A549 treated with Hydrocortisone at 1 μM for 4 hours (cell line): ENCODE measurements at places on chromosomes 6 and 20. TPM values are rescaled to one million over a fixed set of nuclear protein-coding genes. Genes with fewer than 3 reads are reported as not detected.

GPX5 gene
- total RNA-seq, result not detected in 5 replicates

TMEM170B gene
- total RNA-seq, result 0.57 to 1.1 TPM (median 0.70 TPM) in 5 replicates

TSHZ2 gene
- not detected in 5 replicates for total RNA-seq

KIAA1755 gene
- 0.08 to 0.23 TPM (median 0.15 TPM) in 5 replicates for total RNA-seq

CST5 gene
- not detected in 5 replicates for total RNA-seq

TFAP2C gene
- 11.2 to 14.7 TPM (median 13.3 TPM) in 5 replicates for total RNA-seq

EYS gene
- total RNA-seq, result 0.02 to 0.25 TPM (median 0.08 TPM) in 3 of 5 replicates, not detected in the others

MOG gene
- not detected in 5 replicates for total RNA-seq

NOTCH4 gene
- total RNA-seq, result 0.57 to 0.80 TPM (median 0.75 TPM) in 5 replicates

MICB gene
- total RNA-seq, result 6.1 to 7.7 TPM (median 7.3 TPM) in 5 replicates

EFCAB8 gene
- not detected in 5 replicates for total RNA-seq

COL20A1 gene
- total RNA-seq, result 0.38 to 0.93 TPM (median 0.71 TPM) in 5 replicates

TFAP2A gene
- total RNA-seq, result 9.1 to 10.4 TPM (median 9.5 TPM) in 5 replicates

ASCC3 gene
- 15.7 to 19.1 TPM (median 16.2 TPM) in 5 replicates for total RNA-seq

ULBP2 gene
- total RNA-seq, result 3.2 to 4.0 TPM (median 3.6 TPM) in 5 replicates

CNR1 gene
- 1.3 to 1.9 TPM (median 1.7 TPM) in 5 replicates for total RNA-seq

LINC00237 gene
- not detected in 5 replicates for total RNA-seq

CDSN gene
- 0.05 to 0.07 TPM in 2 of 5 replicates, not detected in the others for total RNA-seq

LAMA2 gene
- total RNA-seq, result 0.35 to 0.69 TPM (median 0.59 TPM) in 5 replicates

FIG4 gene
- 3.7 to 5.3 TPM (median 4.6 TPM) in 5 replicates for total RNA-seq

TBXT gene
- total RNA-seq, result 0.21 TPM in 1 of 5 replicates, not detected in the others

ARMH2 gene
- not detected in 5 replicates for total RNA-seq

FLRT3 gene
- total RNA-seq, result 1.9 to 3.7 TPM (median 2.0 TPM) in 5 replicates

C6orf163 gene
- 0.07 to 0.28 TPM (median 0.14 TPM) in 5 replicates for total RNA-seq

LRP11 gene
- total RNA-seq, result 26.4 to 34.5 TPM (median 34.0 TPM) in 5 replicates

DPPA5 gene
- not detected in 5 replicates for total RNA-seq

RBL1 gene
- total RNA-seq, result 9.0 to 13.3 TPM (median 9.3 TPM) in 5 replicates

DEFB124 gene
- 0.38 to 1.1 TPM (median 0.76 TPM) in 3 of 5 replicates, not detected in the others for total RNA-seq

PSMF1 gene
- 213 to 231 TPM (median 218 TPM) in 5 replicates for total RNA-seq

POM121L2 gene
- total RNA-seq, result 0.02 TPM in 1 of 5 replicates, not detected in the others

FGD2 gene
- total RNA-seq, result 0.03 TPM in 1 of 5 replicates, not detected in the others

SNAI1 gene
- 8.0 to 13.1 TPM (median 11.1 TPM) in 5 replicates for total RNA-seq

ME1 gene
- 35.4 to 44.0 TPM (median 38.4 TPM) in 5 replicates for total RNA-seq

PACRG gene
- total RNA-seq, result 0.09 TPM in 1 of 5 replicates, not detected in the others

ASIP gene
- not detected in 5 replicates for total RNA-seq

EPPIN gene
- total RNA-seq, result not detected in 5 replicates

BPHL gene
- total RNA-seq, result 17.3 to 24.8 TPM (median 24.4 TPM) in 5 replicates

SIRPB1 gene
- total RNA-seq, result 0.32 to 0.71 TPM (median 0.55 TPM) in 5 replicates

KCNB1 gene
- 2.6 to 3.9 TPM (median 3.1 TPM) in 5 replicates for total RNA-seq

PRL gene
- total RNA-seq, result not detected in 5 replicates

AIG1 gene
- total RNA-seq, result 22.3 to 25.9 TPM (median 24.3 TPM) in 5 replicates
